Stimulated activated CD4-positive, alpha-beta T cell treated with anti-CD3 and anti-CD28 coated beads, Interleukin-15, amount 100 ng/mL, for 1 hour (primary cell): ENCODE measurements at places on chromosomes 4 and X.

GRCh38 chr4:38523524-38524448, 140.2 kb upstream of the KLF3 start:
- no peak for DNase-seq

GRCh38 chrX:139327355-139327754, 203.2 kb upstream of the F9 start:
- no peak for DNase-seq

GRCh38 chr4:147843162-147843561, 111.3 kb downstream of the ARHGAP10 start:
- DNase-seq: no peak

DNA sequence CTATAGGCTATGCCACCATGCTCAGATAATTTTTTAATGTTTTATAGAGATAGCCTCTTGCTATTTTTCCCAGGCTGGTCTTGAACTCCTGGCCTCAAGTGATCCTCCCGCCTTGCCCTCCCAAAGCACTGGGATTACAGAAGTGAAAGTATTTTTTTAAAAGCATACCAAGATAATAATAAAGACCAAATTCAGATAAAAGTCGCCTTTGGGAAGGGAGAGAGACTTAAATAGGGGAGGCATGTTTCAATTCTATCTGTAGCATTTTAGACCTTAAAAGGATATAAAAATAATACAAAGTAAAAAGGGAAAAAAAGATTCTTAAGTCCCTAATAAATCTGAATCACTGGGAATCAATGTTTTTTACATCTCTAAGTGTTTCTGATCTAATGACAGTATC, 108.9 kb downstream of the AFAP1 start:
- no peak for DNase-seq

DNA sequence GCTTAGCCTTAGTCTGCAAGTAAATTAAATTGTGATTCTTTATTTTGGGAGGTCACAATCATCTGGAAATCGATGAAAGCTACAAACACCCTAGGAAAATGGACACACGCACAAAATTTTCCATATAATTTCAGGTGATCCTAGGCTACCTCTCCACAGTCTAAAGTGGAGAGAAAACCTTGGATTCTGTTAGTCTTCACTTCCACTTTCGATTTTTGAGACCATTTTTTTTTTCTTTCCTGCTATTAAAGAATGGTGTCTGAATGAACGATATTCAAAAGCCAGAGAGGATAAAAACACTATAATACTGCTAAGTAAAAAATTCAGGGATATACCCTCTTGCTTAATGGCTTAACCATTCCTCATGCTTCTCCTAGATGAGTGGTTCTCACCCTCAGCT, 1.7 kb downstream of the FBXL5 start:
- no peak for DNase-seq

DNA sequence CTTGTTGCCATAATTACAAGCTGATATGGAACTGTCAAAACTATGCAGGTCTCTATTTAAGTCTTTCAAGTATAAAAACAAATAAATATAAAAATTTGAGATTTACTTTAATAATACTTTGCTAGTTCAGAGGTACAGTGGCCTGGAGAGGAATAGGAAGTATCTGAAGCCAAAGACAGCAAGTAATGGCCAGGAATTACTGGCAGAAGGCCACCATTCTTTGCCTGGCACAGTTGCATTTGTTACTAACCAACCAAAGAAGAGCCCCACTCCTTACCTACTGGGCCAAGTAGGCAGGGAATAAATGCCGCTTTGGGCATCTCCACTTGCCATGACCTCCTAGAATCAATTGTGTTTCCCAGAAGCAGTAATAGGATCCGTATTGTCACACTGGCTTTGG, 13.8 kb upstream of the ADAMTS3 start:
- DNase-seq: no peak

DNA sequence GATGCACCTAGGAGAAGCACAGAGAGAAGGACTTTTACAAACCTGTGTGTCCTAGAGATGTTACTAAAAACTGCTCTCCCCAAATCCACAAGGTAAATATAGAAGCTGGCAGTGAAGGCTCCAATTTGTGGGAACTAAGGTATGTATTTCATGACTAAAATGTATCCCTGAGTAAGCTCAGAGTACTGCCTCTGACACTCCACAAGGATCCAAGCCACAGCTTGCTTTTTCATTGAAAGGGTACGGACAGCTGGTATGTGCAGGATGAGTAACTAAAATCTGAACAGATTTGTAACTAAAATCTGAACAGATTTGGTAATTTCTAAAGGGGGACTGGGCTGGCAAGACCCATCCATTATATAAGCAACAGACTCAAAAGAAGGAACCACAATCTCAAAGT, 187.6 kb downstream of the DCLK2 start:
- DNase-seq: no peak

DNA sequence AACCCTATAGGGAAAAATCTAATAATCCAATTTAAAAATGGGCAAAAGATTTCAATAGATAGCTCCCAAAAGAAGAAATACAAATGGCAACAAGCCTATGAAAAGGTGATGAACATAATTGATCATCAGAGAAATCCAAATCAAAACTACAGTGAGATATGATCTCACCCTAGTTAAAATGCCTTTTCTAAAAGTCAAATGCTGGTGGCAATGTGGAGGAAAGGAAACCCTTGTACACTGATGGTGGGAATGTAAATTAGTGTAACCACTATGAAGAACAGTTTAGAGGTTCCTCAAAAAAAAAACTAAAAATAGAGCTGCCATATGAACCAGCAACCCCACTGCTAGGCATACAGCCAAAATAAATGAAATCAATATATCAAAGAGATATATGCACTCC, 44.5 kb downstream of the STPG2 start:
- DNase-seq: no peak

GRCh38 chr4:37446016-37446415, 201.5 kb downstream of the NWD2 start:
- DNase-seq: no peak

DNA sequence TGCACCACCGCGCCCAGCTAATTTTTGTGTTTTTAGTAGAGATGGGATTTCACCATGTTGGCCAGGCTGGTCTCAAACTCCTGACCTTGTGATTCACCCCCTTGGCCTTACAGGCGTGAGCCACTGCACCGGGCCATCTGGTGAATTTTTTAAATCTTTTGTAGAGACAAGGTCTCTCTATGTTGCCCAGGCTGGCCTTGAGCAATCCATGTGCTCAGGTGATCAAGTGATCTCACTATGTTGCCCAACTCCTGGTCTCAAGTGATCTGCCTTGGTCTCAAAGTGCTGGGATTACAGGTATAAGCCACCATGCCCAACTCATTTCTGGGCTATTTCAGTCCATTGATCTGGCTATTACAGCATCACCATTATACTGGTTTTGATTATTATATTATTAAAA, 22.2 kb upstream of the GALNT7 start:
- DNase-seq: no peak

DNA sequence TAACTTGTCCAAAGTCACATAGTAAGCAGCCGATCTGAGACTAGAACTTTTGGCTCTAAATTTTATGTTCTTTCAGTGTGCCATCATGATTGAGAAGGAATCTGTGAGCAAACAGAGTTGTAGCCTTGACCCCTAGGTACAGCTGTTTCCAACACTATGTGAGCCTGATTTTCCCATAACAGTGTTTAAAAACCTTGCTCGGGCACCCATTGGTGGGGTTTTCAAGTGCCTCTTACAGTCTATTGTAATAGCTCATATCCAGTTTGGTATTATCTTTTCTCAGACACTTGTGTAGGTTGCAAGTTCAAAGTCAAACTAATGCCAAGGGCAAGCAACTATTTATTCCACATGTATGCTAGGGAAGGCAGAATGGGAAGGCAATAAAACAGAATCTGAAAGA, 467.9 kb downstream of the INPP4B start:
- DNase-seq: no peak

DNA sequence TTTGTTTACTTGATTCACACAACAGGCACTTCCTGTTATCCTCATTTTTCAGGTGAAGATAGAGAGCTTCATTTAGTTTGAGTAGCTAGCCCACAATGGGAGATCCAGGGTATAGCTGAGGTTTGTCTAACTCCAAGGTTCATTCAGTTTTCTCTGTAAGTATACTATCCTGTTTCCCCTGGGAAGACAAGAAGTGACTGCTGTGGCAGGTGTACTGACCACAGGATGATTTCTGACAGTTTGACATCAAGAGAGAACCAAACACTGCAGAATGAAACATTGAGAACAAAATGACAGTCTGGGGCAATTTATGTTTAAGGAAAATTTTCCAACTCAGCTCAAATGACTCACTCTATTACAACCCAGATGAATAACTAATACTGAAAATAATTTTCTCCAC, 958.0 kb downstream of the STPG2 start:
- DNase-seq: no peak

- DNase-seq: no peak
Measured at GRCh38 chr4:182216005-182216404, 27.2 kb upstream of the TENM3 start.

GRCh38 chr4:38040619-38041018, 80.4 kb downstream of the PTTG2 start:
- no peak for DNase-seq

DNA sequence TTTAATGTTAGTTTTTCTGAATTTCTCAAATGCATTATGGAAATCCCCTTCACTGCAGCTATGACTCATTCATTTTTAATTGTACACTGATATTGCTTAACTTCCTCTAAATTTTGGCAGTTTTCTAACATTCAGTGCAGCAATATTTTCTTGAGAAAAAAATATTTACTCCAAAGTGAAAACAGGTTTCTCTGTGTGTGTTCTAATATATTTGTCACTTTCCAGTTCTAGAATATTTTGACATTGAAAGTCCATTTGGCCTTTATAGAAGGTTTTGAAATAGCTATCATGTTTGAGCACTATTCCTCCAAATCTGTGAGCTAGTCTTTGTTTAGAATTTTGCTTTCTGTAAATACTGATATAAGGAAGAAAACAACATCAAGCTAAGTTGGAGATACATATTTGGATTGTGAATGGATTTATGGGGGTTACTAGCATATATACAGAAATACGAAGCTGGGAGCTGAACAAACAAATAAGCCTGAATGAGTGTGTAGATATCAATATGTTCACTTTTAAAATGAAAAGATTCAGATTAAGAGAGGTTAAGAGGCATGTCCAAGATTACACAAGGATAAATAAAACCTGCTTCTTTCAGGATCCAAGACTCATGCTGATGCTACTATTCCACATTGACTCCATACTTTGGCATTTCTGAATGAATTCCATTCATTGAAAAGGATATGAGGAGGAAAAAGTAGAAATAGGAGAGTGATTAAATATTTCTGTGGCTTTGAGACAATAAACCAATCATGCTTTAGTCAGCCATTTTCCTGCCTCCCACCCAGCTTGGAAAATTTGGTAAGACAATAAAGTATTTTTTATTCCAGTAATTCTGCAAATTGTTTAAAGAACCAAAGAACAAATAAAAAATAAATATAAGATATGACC, 57.3 kb upstream of the SLIT2 start:
- no peak for DNase-seq

- DNase-seq: no peak
Measured at GRCh38 chr4:14920237-14920636, 82.0 kb upstream of the CPEB2 start.

- DNase-seq: no peak
Measured at GRCh38 chr4:98625920-98626319, 32.5 kb downstream of the TSPAN5 start.

DNA sequence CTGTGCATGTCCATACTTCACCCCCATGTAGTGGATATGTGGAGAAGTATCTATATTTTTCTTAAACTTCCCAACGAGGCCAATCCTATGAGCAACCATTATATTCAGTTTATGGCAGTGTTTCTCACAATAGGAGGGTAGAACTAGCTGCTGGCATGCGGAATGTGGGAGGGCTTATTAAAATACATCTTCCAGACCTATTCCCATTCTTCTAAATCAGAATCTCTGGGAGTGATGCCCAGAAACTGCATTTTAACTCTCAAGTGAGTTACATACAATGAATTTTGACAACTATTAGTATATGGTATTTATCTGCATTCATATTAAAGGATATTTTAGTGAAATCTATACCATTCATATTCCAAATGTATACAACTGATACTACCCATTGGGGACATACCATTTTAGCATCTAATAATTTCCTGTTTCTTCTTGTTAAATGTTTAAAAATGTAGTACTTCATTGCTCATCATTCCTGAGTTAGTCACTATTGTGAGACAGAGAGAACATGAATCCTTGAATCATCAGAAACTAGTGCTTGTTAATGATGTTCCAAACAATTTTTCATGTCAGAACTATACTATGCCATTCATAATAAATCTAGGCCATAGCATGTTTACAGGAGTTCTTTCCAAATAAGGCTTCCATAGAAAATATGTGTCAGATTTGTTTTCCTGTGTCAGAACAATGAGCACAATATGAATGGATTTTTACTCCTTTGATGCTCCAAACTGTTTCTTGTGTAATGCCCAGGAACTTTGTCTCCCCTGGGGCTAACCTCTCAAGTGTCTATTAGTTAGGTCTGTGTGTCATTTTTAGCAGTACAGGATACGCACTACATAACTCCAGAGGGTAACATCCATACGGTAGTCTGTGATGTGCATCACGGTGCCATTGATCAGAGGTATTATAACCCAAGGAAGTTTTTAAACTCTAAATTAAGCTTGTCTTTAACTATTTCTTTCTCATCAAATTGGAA, 198.8 kb upstream of the BMP3 start:
- no peak for DNase-seq

DNA sequence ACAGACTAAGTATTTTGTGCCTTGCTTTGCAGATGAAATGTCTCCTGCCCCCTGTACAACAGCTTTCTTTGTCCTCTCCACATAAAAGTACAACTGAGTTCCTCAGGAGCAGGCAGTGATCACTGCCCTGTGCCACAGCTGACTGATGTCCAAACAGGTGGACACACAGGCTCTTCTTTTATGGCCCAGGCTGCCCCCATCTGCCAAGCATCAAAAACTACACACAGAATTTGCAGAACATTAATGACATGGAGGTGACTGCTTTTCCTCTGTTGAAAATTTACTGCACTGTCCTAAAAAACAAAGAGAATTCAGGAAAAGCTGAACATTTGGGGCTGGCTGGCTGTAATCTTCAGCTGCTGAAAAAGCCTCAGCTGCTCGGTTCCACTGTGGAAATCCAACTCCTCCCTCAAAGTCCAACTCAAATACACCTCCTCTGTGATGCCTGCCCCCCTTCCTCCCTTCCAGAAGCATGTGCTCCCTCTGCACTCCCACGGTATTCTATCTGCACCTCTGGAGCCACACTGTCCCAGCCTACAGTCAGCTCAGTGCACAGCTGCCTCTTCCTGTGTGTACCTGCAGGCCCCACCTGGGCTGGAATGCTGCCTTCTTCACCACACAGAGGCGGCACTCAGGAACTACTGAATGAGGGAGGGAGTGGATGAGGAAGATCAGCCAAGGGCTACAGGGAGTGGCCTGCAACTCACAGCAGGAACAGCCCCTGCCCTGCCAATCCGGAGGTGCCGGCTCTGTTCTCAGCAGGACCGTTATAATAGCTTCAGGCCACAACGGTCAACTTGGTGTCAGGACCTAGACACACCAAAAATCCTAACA, 10.3 kb downstream of the AFAP1 start:
- DNase-seq: no peak

GRCh38 chr4:7656244-7656800, 221.6 kb upstream of the PSAPL1 start:
- no peak for DNase-seq

- no peak for DNase-seq
Measured at GRCh38 chr4:126752126-126752525, 880.6 kb upstream of the INTU start.

- DNase-seq: no peak
Measured at GRCh38 chr4:2393353-2394270, 24.8 kb downstream of the ZFYVE28 start.
